ENCODE measurements at places on chromosomes 4 and X.

DNA sequence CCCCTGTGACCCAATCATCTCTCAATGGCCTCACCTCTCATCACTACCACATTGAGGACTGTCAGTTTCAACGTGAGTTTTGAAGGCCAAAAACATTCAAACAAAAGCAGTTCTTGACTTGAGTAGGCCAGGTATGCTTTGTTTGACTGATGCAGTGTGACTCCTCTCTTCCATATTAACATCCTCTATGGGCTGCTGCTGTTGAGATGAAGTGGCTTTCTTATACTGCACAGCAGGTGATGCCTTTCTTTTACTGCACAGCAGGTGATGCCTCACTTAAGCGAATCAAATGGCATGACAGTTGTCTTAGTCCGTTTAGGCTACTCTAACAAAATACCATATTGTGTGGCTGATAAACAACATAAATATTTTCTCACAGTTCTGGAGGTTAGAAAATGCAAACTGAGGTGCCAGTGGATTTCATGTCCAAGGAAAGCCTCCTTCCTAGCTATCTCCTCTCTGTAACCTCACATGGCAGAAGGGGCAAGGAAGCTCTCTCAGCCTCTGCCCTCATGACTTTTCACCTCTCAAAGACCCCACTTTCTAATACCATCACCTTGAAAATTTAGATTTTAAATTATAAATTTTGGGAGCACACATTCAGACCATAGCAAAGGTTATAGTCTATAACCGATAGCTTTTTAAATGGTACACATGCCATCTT is 2267.9 kb upstream of the AGA start:
- DNase-seq, result no peak

- DNase-seq, result peak; percentile 76
Measured at GRCh38 chr4:38805530-38806145, 1.0 kb upstream of the TLR1 start.

DNA sequence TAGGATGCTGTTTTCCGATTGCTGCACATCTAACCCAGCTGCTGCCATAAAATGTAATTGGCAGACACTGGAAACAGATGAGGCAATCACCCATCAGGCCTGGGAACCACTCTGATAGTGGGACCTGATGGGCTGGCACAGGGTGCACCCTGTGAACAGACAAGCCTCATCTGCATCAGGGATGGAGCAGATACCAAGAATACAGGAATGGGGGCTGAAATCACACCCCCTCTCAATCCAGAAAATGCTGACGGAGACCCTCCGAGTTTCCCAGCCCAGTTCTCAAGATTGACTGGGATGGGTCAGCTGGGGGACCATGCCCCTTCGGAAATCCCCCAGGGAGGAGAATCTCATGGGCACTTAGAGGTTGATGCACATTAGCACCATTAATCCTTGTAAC is 28.8 kb upstream of the PPP2R2C start:
- no peak for DNase-seq

GRCh38 chr4:45324455-45325417 is 598.4 kb upstream of the GNPDA2 start:
- no peak for DNase-seq

GRCh38 chr4:80434238-80434637 is 98.7 kb downstream of the CFAP299 start:
- no peak for DNase-seq

DNA sequence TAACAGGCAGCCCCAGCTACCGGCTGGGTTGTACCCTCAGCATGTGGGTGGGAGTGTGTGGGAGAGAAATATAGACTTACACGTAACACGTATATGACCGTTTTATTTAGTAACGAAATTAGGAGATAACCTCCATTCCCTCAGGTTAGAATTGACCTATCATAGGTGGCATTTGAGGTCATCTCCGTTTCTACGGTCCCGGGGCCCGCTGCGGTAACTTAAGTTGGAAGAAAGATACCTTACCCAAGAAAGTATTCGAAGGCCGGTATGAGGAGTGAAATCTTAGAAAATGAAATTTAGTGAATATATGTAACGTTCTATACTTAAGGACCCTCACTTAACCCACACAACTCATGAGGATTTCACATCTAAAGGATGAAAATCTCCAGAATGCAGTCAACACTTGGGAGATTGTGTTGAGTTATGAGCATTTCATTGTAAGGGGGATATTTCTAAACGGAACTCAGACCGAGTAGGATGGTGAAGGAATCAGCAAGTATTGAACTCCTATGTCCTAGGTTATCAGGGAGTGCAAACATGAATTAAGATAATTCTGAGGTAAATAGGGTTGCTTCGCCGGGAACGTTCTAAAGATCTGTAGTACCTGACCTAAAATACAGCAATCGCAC is 891 bp downstream of the CISD2 start:
- peak; percentile 8 for DNase-seq

GRCh38 chr4:184802697-184803015 is 23.1 kb downstream of the ACSL1 start:
- DNase-seq, result no peak

DNA sequence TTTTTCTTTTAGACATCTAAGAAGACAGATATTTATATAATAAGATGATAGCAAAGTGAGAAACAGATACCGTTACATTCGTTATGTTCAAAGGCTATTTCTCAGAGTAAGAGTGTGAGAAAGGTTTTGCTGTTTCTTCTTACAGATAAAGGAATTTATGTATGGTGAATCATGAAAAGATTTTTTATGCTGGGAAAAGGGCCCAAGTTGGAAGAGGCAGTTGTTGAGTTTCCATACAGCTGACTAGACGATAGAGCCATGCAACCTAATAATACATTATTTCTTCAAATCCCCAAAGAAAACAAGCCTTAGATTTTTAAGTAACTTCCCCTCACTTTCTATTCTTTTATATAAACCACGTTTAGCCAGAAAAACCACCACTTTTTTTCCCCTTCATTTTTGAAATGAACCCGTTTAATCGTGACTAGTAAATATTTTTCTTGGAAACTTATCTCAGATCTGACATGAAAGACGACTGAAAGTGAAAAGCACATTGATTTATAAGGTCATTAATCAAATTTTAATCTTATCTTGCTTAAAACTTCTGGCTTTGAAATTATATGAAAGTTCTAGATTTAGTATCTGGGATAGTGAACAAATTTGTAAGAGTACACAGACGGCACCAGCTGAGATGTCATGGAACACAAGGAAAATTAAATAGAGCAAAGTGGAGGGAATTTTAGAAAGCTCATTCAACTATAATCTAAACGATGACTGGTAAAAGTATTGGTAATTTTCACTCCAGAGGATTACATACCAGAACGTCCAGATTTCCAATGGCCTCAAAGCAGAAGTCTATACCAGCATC is 10.9 kb downstream of the ADH6 start:
- DNase-seq, result no peak

GRCh38 chr4:8649631-8650361 is 57.2 kb downstream of the CPZ start:
- no peak for DNase-seq

- no peak for DNase-seq
Measured at GRCh38 chr4:3286335-3287175, 6.3 kb upstream of the RGS12 start.

GRCh38 chr4:188110036-188110435 is 633 bp upstream of the TRIML2 start:
- no peak for DNase-seq

DNA sequence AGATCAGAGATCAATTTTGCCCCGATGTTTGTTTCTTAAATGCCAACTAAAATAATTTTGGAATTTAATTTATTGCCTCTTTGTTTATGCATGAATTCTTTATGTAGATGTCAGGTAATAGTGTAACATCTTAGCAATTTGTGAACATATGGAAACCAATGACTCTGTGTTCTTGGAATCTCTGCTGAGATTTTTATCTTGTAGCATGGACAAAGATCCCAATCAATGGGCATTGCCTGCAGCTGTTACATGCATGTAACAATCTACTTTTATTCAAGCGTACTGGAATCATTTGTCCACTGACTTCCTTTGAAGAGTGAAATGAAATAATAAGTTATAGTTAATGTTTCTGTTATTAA is 61.6 kb upstream of the ARSJ start:
- DNase-seq, result no peak

- no peak for DNase-seq
Measured at GRCh38 chr4:787561-787981, 38.4 kb downstream of the CPLX1 start.

DNA sequence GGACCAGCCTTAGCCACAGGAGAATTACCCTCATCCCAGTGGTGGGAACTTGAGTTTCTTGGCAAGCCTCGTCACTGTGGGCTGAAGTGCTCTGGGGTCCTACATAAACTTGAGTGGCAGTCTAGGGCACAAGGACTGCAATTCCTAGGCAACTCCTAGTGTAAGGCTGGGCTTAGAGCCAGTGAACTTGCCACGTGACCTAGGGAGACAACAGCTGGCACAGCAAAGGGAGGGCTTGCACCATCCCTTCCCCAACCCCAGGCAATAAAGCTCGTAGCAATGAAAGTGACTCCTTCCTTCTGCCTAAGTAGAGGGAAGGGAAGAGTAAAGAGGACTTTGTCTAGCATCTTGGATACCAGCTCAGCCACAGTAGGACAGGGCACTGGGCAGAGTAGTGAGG is 81.8 kb downstream of the TEX11 start:
- no peak for DNase-seq

GRCh38 chrX:78330068-78330467 is 2.7 kb upstream of the CYSLTR1 start:
- DNase-seq, result no peak

DNA sequence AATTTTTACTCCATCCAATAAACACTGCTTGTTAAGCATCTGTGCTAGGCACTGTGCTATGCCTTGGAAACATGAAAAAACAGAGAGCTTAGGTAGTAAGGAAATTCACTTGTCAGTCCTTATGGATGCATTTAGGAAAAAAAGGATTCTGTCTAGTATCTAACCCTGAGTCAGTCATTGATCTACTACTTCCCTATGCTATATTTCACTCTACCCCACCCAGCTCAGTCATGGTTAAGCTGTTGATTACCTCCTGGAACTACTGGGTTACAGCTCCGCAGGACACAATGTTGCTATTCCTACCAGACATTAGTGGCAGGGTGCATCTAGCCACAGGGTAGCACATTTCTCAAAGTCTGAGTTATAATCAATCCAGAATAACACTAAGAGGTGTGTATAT is 2.9 kb upstream of the USP53 start:
- no peak for DNase-seq

DNA sequence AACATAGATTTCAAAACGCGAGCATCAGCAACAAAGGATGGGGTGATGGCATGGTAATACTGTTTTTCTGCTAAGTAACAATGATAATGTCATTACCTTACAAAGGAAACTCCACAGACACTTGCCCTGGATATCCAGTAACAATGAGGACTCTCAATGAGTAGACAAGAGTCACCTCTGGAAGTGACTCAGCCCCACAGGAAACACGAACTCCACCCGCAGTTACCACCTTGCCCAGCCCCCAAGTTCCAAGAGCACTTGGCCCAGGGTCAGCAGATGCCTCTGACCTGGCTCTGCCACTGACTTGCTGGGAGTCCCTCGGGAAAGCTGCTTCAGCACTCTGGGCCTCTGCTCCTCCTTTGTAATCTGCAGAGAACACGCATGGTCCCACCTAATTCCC is 110.3 kb upstream of the MAP3K15 start:
- no peak for DNase-seq

DNA sequence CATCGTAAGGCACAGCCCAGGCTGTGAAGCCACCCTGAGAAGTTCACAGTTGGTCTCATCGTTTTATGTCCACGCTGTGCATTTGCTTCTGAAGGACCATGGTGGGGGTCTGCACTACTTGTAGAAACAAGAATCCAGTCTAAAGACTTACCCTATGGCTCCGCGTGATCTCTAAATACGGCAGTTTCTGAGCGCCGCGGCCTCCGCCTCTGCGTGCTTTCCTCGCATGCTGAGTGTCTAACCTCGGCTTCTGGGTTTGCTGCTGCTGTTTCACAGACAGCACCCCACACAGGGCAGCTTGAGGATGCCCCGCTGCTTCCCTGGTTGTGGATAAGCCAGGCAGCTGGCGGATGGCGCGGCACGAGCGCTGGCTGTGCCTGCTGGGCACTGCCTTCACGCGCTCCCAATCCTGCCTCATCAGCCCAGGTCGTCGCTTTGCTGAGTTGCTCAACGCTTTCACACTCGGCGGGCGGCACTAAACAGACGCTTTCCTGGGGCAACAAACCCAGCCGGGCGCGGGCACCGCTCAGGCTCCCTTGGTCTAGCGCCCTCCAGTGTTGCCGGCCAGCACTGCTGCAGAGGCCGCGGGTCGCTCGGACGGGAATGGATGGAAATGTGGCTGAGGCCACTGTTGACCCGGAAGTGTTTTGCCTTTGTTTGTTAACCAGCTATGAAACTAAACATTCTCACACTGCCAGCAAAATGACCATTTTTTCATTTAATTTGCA is 39.2 kb downstream of the FGFRL1 start:
- no peak for DNase-seq

GRCh38 chr4:184400891-184401290 is 73.5 kb downstream of the IRF2 start:
- no peak for DNase-seq
